ENCODE measurements at places on chromosomes 7 and 10.

GRCh38 chr10:21191512-21191911 is 294.4 kb upstream of the NEBL start:
- no peak for DNase-seq

DNA sequence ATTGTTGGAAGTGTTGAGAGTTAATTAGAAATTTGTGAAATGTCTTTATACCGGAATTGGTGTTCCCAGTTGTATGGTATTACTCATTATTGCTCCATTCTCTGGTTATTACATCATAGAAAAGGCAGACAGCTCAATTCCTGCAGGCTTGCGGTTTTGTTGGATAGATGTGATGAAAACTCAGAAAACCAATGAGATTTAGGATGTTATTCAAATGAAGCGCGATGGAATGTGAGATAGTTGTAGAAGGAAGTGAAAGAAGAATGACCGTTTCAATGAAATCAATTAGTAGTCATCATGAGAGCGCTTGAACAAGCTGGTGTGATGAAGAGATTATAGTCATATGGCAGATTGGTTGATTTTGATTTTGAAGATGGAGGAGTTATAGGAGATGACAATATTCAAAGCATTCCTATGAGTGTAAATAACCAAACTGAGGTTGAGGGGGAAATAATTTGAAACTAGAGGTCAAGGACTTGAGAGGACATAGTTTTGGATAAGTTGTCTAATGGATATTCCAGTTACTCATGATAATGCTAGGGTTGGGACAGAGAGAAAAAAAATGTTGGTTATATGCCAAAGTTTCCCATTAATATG is 991.5 kb downstream of the NRG3 start:
- DNase-seq: no peak

GRCh38 chr7:153354071-153354470 is 594.5 kb downstream of the ACTR3B start:
- DNase-seq: no peak

- DNase-seq: no peak
These were observed 198.2 kb downstream of the FANK1 start for GRCh38 chr10:126094537-126094936.

DNA sequence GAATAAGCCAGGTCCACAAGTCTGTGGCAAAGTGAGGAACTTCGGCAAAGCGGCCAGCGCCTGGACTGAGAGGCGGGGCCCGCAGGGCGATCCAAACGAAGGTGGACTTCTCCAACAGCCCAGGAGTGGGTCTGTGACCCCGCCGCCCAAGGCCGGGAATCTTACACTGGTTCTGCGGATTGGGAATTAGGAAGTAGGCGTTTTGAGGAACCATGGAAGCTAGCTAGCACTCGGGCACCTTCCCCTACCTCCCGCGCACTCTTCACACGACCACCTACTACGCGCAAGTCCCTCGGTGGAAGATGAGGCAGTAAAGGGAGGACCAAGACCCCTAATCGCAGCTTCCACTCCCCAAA is 570 bp upstream of the ARF5 start:
- no peak for DNase-seq

- DNase-seq: no peak
These were observed 59.9 kb upstream of the KAT6B start for GRCh38 chr10:74766501-74766900.
